ENCODE measurements at places on chromosomes 16 and 17. TPM values are rescaled to one million over a fixed set of nuclear protein-coding genes. Genes with fewer than 3 reads are reported as not detected.

- H3K4me1 ChIP-seq: no peaks in the 10 kb centered on the region
- no peak overlapping the region for H3K4me3 ChIP-seq
- no peaks in the 10 kb centered on the region for H3K36me3 ChIP-seq
- H3K27me3 ChIP-seq: no peaks in the 10 kb centered on the region
Measured at GRCh38 chr16:47018223-47018891, 44.9 kb upstream of the DNAJA2 start.

GRCh38 chr16:1188432-1189189 lies 35.7 kb downstream of the CACNA1H start:
- H3K27ac ChIP-seq: no peak overlapping the region
- H3K4me3 ChIP-seq: no peak overlapping the region
- H3K36me3 ChIP-seq: no peaks in the 10 kb centered on the region

GRCh38 chr16:77111056-77111565 lies 79.9 kb upstream of the MON1B start:
- H3K27ac ChIP-seq: no peak overlapping the region
- no peaks in the 10 kb centered on the region for H3K4me1 ChIP-seq
- H3K36me3 ChIP-seq: no peaks in the 10 kb centered on the region
- H3K27me3 ChIP-seq: no peaks in the 10 kb centered on the region
- H3K4me3 ChIP-seq: no peak overlapping the region

Gene CCL17
- total RNA-seq: not detected

Gene TBC1D3C
- total RNA-seq: not detected
